ENCODE measurements at places on chromosomes 3 and 15. TPM values are rescaled to one million over a fixed set of nuclear protein-coding genes. Genes with fewer than 3 reads are reported as not detected.

Gene ZNF774
- 0.39 TPM for polyA plus RNA-seq

DNA sequence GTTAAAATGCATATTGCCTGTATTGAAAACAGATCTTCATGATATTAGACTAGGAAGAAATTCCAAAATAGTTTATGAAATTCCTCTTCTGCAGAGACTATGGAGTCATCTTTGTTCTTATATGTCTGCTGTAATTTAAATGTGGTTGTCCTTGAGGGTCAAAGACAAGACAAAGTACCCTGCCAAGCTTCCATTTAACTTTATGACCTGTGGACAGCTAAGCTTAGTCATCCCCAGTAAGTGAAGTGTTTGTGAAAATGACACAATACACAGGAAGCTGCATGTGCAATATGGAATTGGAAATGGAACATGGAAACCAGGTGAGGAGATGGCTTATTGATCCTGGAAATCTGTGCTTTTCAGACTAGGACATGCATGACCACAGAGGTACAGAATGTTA is 68.5 kb upstream of the GBE1 start:
- no peak for DNase-seq

Gene MAPK6
- polyA plus RNA-seq: 18.5 TPM

- DNase-seq: no peak
Measured at GRCh38 chr15:49075881-49076280, 29.6 kb upstream of the SECISBP2L start.

Gene SKOR1
- not detected for polyA plus RNA-seq

- DNase-seq: no peak
Measured at GRCh38 chr3:53493963-53494791, at the start of gene CACNA1D. Gene CACNA1D (plus strand): TSS chr3:53494611. CDS start chr3:53495167, 556 bp downstream.

Gene ARHGEF26
- polyA plus RNA-seq: 11.6 TPM

Gene ADAMTS17
- polyA plus RNA-seq: 11.6 TPM

- DNase-seq: no peak
Measured at GRCh38 chr15:70066004-70066403, 31.7 kb downstream of the TLE3 start.

Gene TOPAZ1
- not detected for polyA plus RNA-seq

DNA sequence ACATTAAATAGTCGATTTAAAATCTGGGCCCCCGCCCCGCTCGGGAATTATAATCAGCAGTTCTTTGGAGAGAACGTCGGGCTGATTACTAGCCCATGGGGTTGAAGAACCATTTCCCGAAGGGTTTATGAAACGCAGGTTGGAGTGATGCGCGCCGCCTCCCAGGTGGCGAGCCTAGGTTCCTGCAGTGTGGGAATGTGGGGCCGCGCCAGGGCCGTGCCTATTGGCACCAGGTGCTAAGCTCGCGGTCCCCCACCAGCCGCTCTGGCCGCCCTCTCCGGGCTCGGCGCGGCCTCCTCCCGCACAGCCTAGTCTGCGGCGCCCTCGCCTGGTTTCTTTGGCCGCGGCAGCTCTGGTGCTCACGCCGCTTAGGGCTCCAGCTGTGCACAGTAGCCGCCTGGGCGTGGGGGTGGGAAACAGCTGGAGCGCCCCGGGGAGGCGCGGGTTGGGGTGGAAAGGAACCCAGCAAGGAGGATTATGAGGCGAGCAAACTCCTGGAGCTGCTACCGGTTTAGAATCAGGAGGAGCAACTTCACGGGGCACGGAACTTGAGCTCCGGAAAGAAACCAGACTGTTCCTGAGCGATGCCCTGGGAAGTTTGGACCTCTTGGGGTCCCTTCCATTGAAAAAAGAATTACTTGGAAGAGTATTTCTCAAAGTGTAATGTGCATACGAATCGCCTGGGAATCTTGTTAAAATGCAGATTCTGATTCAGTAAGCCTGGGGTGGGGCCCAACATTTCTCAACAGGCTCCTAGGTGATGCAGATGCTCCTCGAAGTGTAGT is 5.6 kb upstream of the MECOM start:
- DNase-seq: peak; percentile 65

Gene CCDC13
- 0.69 TPM for polyA plus RNA-seq

DNA sequence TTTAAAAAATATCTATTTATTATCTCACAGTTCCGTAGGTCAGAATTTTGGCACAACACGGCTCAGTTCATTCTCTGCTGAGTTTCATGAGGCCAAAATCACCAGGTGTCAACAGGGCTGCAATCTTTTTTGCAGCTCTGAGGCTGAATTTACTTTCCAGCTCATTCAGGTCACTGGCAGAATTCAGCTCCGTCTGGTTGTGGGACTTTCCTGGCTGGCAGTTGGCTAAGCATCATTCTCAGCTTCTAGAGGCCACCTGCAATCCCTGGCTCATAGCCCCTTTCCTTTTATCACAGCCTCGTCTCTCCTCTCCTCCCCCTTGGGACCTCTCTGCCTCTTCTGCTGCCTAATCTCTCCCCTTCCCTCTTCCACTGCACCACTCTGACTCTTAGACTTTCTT is 174.0 kb upstream of the WNT5A start:
- DNase-seq: no peak

Gene GOLGA8J
- polyA plus RNA-seq: 0.06 TPM

- no peak for DNase-seq
Measured at GRCh38 chr15:82805994-82806406, at the start of gene FSD2. Gene FSD2 (minus strand): TSS chr15:82806069. CDS start chr15:82787390, 18,679 bp downstream.

Gene TAGLN3
- not detected for polyA plus RNA-seq

Gene LHFPL4
- 0.08 TPM for polyA plus RNA-seq

- DNase-seq: no peak
Measured at GRCh38 chr3:69538281-69538680, 152.4 kb upstream of the FRMD4B start.

Gene CCNB2
- 1.5 TPM for polyA plus RNA-seq

DNA sequence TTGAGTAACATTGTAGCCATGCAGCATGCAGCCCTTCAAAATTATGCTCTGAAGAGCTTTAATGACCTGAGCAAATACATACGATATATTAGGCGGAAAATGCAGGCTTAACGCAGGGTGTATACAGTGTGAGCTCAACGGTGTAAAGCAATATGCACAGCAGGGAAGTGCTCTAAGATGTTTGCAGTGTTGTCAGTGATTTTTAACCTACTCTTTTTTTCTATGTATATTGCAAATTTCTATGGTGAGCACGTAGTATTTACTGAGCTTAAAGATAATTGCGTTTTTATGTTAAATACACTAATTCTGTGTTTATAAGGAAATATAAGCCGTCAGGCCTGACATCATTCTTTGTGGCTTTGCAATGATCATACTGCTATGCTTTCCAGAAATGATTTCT is 42.1 kb downstream of the DGKG start:
- DNase-seq: no peak

Gene SYNPR
- not detected for polyA plus RNA-seq

DNA sequence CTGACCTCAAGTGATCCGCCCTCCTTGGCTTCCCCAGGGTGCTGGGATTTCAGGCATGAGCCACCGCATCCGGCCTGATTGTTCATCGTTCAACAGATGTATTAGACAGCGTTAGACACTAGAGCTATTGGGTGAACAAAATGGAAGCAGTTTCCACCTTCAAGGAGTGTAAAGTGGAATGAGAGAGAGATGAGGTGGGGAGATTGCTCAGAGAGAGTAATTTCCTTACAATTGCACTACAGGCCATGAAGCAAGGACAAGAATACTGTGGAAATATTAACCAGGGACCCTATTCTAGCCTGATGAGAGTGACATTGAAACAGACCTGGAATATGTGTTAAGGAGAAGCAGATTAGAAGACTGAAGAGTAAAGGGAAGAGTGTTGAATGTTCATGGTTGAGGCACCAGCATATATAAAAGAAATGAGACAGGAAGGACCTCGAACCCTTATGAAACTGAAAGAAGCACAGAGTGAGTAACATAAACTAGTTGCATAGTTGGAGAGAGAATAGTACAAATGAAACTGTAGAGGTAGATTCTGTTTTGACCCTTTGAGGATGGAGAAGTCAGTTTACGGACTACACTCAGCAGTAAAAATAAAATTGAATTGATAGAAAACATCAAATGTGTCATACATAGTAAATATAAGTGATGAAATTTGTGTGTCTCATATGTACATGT is 7.2 kb downstream of the RTF1 start:
- DNase-seq: no peak

Gene CTDSPL
- polyA plus RNA-seq: 8.4 TPM

Gene ADGRG7
- polyA plus RNA-seq: 7.3 TPM

Gene ARPP21
- 0.66 TPM for polyA plus RNA-seq

DNA sequence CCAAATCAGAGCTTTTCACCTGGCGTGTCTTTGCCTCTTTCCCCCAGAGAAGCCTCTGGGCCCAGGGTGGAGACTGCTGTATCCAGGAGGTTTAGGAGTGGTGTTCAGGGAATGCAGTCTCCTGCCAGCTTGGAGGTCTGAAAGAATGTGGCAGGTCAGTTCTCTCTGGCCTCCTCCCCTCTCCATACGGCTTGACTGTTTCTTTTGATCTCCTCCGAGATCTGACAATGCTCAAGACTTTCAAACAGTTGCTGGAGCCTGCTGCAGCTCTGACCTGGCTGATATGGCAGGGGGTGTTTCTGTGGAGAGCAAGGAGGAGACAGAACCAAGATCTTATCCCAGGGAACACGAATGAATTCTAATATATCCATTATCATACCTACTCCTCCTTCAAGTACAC is 24.7 kb upstream of the TM4SF4 start:
- no peak for DNase-seq

DNA sequence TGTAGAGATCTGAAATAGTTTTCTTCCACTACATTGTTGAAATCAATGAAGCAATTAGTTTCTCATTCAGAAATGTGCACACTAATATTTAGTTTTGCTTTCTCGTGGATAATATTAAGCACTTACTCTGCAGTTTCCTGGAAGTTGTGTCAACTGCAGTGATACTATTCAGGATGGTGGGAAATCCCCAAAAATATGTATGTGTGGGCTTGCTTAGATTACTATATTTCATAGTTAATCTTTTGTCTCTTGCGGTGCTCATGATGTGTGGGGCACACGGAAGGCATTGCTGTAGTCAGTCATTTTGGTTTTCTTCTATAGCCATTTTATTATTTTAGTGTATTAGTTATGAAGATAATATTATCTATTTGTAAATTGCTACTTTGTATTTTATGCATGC is 19.7 kb downstream of the RAB11A start:
- DNase-seq: no peak

DNA sequence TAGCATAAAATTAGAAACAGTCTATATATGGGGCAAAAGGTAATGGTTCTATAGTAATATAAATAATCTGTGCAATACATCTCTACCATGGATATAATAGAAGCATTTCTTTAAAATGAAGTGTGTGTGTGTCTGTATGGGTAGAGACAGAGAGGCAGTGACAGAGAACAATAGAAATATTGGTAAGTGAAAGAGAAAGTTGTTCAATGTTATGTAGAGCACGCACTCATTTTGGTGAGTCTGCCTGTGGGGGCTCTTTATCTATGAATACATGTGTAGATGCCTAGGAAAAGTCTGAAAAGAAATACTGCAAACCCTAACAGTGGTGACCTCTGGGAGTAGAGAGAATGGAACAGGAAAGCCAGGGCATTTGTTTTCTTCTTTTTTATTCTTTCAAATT is 182.6 kb downstream of the STAC start:
- DNase-seq: no peak

GRCh38 chr3:112345681-112346080 is 12.7 kb downstream of the CD200 start:
- no peak for DNase-seq

GRCh38 chr15:83192742-83193141 is 14.9 kb downstream of the HDGFL3 start:
- DNase-seq: no peak

Gene GOLGA6L9
- 0.51 TPM for polyA plus RNA-seq

GRCh38 chr3:171972871-171973348 is 66.5 kb upstream of the FNDC3B start:
- DNase-seq: no peak

Gene NR1I2
- 32.6 TPM for polyA plus RNA-seq

GRCh38 chr3:197580253-197580691 is 24.5 kb upstream of the BDH1 start:
- no peak for DNase-seq

Gene MEGF11
- 0.03 TPM for polyA plus RNA-seq

DNA sequence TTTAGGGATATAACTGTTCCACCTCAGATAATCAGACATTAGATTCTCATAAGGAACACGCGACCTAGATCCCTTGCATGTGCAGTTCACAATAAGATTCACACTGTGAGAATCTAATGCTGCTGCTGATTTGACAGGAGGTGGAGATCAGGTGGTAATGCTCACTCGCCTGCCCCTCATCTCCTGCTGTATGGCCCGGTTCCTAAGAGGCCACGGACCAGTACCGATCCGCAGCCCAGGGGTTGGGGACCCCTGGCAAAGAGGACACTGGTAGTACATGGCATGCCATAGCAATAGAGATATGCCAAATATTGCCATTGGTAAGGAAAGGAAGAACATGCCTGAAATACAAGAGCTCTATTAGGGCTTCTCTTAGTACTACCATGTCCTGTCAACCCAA is 59.7 kb downstream of the LSM3 start:
- DNase-seq: no peak

DNA sequence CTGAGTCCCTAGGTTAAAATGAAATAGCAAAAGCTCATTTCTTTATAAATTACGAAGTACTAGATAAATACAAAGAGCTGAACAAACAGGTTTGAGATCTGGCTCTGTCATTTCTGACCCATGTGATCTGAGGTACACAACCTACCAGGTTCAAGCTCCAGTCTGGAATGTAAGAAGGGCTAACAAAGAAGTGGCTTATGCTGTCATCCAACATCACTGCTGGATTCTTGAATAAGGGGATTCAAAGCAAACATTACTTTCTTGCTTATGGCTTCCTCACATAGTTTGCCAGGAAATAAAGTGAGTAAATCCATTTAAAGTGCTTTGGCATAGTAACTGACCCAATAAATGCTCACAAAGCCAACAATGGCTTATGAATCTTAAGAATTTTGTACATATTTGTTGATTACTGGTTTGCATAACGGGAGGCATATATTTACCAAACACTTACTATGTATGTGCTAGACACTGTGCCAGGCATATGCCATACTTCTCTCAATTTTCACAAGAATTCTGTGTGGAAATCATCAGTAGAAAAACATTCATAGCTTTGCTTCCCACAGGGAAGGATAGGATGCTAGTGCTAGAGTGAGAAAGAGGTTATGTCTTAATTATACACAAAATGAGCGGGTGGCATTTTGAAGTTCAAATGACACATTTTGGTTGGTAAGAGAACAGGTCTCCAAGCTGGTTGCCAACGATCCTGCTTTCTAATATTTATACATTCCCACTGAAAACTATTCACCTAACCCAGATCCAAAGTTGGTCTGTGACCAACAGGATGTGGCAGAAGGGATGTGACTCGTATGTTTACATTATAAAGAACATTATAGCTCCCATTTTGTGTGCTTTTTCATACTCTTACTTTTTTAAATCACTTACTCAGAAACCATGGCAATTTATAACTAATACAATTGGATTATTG is 38.7 kb upstream of the CSPG5 start:
- no peak for DNase-seq

Gene CD200
- polyA plus RNA-seq: 0.10 TPM

GRCh38 chr3:43932921-43933320 is 242.2 kb downstream of the ABHD5 start:
- DNase-seq: no peak

DNA sequence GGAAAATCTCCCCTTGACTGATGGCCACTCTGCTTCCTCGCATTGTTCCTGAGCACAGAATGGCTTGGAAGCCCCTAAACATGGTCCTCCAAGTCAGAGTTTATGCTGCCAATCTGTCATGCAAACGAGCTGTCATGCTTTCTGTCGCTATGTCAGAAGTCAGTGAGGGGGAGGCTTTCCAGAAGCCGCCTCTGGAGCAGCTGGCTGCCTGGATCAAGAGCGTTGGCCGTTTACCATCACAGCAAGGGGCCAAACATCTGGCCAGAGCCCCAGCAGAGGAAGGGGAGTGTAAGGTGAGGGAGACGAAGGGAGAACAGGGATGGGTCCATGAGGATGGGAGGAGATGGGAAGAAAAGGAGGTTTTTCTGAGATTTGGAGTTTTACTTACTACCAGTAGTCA is 372.6 kb upstream of the NR2F2 start:
- DNase-seq: no peak

Gene RPN1
- polyA plus RNA-seq: 132 TPM

Gene TRH
- polyA plus RNA-seq: not detected

All from liver (tissue), 10 donors.